Stimulated activated CD4-positive, alpha-beta T cell treated with anti-CD3 and anti-CD28 coated beads, Interleukin-1b, Interleukin-23, amount 100 ng/mL, for 1 hour (primary cell): ENCODE measurements at places on chromosomes 1 and 21.

GRCh38 chr1:27885114-27885528, 12.8 kb downstream of the THEMIS2 start:
- no peak for DNase-seq

GRCh38 chr1:143717434-143717833, 254.4 kb downstream of the FAM72C start:
- no peak for DNase-seq

DNA sequence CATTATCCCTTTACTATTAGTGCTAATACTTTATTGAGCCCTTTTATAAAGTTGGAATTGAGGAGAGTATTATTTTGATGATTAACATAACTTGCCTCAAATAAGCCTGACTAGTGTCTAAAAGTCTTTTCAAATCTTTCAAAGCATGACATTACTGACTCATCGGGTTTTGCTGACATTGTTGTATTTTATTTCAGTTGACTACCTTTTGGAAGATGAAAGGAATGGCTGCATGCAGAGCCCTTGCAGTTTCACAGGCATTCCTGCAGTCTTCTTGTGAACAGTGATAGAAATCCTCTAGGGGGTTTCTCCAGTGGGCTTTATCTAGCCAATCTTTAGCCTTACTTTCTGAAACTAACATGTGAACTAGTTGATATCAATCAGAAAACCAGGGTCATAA, 43.0 kb upstream of the TMEM61 start:
- no peak for DNase-seq

DNA sequence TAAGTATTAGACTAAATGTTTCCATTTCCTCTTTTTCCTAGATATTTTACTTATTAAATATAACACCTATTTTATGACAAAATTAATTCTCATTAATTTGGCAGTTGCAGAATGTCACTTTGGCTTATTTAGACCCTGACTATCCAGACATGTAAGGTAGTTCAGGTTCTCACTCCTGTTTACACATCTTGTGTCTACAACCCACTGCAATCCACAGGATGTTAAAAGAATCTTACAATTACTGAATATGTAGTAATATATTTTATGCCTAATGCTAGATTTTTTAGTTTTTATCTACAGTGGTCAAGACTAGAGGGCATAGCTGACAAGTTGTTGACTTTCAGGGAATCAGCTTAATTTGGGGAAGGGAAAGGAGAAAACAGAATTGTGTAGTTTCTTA, 346.7 kb downstream of the USP25 start:
- DNase-seq, result no peak

- no peak for DNase-seq
Observed at GRCh38 chr1:81115422-81115821, 685.3 kb upstream of the ADGRL2 start.

GRCh38 chr21:25836396-25836795, 101.6 kb downstream of the GABPA start:
- no peak for DNase-seq

DNA sequence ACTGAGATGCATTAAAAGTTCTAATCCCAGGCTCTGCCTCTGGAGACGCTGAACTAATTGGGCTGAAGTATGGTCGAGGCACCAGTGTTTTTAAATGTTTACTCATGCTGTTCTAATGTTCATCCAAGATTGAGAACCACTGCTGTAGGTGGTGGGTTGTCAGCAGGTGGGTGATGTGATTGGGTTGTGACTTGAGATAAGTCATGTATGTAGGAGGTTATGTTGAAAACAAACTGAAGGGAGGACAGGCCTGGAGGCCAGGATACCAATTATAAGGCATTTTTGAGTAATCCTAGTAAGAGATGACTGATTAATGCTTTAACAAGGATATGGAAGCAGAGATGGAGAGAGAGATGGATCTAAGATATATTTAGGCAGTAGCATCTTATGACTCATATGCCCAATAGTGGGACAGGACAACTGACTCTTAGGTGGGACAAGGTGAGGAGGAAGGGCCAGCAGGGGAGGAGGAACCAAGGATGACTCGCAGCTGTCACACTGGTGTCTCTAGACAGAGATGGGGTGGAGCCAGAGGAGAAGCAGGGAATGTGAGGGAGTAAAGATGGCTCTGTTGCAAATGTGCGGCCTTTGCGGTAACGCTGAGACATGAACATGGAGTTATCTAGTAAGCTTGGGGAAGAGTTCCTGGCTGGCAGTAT, 29.3 kb downstream of the RAB4A start:
- DNase-seq, result no peak
